ENCODE measurements at places on chromosomes 1 and 21.

DNA sequence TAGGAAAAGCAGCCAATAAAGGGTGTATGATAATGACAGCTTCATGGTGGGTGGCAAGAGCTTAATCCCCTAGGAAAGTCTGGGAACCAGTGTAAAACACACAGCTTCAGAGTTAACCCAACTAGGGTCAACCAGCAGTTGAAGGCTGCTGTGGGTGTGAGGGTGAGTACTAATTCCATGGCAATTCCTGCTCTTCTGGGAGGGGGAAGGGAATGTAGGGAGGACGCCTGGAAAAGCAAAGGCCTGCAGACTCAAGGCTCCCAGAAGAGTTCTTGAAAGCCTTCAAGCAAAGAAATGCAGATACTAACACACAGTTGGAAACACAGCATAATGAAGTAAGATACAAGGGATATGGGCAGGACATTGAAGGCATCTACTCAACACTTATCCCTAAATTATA, 28.1 kb downstream of the TTLL7 start:
- DNase-seq: no peak

DNA sequence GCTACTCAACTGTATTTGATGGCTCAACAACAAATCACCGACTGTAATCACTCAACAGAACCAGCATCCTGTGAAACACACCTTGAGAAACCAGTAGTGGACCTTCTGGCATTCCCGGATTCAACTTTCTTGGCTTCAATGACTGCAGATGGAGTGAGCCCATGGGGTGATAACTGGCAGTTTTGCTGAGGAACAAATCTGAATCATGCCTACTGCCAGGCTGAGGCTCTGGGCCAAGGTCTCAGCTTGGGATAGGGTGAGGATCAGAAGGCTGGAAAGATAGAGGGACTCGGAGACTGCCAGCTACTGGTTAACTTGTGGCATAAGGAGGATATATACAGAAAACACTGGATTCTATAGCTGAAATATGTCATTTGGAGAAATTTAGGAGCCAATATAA, 63.5 kb upstream of the DIRAS3 start:
- no peak for DNase-seq

DNA sequence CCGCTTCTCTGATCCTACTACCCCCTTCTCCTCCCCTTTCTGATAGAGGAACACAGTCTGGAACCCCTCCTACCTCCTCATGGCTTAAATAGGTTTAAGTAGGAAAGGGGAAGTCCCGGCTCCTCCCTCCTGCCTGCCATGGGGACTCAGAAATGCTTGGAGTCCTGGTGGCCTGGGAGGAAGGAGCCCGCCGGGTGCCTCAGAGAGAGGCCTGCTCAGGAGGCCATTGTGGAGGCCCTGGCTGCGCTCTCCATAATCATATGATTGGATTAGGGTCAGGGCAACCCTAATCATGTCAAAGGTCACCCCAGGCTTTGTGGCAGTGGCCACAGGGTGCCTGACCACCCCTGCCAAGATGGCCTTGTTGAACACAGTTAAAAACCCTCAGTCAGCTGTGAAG, 29.0 kb downstream of the WNT3A start:
- DNase-seq: no peak

DNA sequence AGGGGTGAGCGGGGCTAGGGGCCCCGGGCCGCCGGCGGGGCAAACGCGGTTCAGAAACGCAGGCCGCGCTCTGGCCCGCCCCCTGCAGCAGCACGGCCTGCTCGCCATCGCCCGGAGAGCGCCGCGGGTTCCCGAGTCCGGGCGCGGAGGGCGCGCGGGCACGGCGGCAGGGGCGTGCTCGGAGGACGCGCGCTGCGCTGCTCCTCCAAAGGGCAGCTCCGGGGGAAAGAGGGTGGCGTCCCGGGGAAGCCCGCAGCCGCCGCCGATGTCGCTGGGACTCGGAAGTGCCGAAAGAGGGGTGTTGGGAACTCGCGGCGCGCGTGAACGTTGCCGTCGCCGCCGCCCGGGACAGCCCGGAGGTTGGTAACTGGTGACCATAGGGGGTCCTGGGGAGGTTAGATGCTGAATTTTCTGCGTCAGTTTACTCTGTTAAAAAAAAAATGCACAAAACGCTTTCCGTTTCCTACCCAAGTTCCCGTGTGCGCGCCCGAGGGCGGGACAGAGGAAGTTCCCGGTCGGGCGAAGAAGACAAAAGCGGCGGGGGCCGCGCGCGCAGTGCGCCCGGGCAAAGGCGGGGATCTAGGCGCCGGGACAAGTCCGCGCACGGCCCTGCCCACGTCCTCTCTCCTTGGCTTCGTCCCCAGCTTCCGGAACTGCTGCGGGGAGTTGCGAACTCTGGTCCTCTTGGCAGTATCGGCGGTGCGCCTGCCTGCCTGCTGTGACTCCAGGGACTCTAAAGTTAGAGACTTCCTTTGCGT, at the start of gene HHAT:
TSS of gene HHAT (plus strand) at position 157 of the 758 bp plus-strand sequence. CDS start 20,074 bp downstream, outside the sequence.
- no peak for DNase-seq

DNA sequence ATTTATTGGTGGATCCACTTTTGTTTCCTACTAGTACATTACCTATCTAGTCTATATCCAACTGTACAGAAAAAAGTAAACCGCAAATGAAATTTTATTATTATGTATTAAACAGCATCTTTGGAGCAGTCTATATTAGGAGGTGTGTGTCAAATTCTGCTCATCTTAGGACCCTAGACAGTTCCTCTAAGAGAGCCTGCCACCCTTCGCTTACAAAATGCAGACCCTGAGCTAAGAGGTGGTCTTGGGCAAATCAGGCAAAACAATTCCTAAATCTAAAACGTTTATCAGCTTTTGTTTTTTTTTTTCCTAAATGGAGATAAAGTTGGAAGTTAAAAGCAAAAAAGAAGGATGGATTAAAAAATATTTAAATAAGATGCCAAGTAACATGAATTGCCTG, 85.3 kb downstream of the PBX1 start:
- no peak for DNase-seq

DNA sequence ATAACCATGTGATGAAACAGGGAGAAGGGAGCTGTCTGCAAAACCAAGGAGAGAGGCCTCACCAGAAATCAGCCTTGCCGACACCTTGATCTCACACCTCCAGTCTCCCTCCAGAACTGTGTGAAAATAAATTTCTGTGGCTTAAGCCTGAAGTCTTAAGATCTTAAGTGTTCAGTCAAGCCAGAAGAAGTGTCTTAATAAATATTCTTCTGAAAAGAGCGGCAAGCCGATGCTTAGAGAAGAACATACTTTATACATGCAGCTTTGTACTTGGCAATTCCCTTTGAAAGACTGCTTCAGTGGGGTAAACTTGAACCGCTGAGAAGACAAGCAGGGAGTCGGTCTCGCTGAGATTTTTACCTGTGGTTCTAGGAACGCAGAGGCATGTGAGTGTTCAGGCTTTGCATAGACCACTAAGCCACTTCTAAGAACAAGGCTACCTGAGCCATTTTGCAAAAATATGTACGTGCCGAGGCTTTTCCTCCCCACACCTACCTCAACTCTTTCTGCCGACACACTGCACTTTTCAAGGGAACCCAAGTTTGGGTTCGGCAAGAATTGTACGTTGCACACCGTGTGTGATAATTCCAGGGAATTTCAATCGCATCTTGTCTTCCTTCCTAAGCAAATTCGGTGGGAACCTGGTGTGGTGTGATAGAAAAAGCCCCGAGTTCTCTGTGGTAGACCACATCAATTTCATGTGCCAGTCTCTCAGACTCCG, 3.4 kb downstream of the RUNX1 start:
- DNase-seq: no peak

DNA sequence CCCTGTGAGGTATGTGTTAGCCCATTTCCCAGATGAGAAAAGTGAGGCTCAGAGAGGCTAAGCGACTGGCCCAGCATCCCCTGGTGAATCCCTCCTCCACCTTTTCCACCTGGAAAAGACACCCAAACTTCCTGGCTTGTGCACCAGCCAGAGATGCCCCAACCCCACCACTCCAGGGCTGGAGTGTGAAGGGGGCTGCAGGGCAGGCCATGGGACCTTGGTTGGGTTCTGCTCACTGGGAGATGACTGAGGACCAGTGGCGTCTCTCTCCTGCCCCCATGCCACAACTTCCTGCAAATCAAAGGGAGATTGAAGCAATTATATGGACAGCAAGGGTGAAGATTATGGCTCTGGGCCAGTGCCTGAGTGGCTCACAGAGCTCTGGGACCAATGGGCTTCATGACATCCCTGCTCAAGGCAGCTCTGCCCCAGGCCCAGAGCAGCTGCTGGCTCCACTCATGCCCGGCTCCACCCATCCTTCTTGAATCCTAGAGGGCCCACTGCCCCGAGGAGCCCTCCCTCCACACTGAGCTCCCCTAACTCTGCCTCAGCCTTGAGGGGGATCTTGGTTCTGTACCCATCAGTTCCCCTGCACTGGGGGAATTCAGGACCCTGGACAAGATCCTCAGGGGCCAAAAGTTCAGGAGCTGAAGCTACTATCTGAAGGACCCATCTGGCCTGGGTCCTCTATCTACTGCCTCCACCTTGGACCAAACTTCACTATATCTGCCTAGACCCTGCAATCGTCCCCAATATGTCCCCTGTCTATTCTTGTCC, 416.9 kb downstream of the PTPRU start:
- no peak for DNase-seq

DNA sequence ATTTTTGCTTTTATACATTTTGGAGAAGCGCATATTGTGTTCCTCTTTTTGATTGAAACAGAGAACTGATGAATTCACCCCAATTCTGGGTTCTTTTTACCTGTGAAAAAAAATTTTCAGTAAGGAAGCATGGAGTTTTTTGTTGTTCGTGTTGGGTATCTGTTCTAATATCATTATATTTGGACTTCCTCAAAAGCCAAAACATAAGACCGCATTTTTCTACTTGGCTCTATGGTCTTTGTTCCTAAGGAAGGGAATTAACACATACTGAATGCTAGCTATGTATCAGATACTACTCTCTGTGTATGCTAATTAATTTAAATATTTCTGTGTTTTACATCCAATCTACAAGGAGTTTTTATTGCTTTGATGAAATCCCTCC, 12.9 kb downstream of the EPB41 start:
- no peak for DNase-seq

DNA sequence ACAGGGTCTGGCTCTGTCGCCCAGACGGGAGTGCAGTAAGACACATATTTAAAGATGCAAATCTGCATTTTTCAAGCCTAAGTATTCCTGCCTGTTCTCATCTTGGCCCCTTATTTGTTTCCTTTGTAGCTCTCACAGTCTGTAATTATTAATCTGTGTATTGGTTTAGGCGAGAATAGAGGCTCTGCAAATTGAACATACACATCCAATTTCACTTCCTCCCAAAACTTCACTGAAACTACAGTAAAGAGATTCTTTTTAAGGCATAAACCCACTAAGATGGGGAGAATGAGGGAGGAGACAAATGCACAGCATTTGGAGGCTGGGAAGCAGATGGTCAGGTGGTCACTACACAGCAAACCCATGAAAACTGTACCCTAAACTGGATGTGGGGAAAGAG, 21.0 kb downstream of the HMGN2 start:
- no peak for DNase-seq

GRCh38 chr1:193437785-193438184, 251.4 kb upstream of the B3GALT2 start:
- DNase-seq: no peak

DNA sequence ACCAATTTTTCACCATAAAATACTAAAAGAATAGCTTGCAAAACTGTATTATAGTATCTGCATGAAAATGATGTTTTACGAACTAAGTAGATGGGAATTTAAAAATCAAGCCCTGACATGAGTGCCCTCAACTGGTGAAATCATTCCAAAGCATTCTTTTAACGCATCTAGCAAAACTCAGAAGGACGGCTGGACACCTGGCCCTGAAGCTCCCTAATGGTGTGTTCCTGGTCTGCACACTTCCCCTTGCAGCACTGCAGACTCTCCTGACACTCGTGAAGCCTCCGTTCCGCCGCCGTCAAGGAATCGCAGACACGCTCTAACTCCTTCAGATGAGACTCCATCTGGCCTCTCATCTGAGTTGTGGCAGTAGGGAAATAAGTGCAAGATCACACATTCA, 39.9 kb downstream of the ODF2L start:
- no peak for DNase-seq

- DNase-seq: no peak
Observed at GRCh38 chr1:150021191-150021694, 10.7 kb upstream of the OTUD7B start.

GRCh38 chr1:11450310-11450709, 28.6 kb upstream of the DISP3 start:
- DNase-seq: no peak

GRCh38 chr1:110565565-110565964, 40.6 kb downstream of the KCNA2 start:
- DNase-seq: no peak

DNA sequence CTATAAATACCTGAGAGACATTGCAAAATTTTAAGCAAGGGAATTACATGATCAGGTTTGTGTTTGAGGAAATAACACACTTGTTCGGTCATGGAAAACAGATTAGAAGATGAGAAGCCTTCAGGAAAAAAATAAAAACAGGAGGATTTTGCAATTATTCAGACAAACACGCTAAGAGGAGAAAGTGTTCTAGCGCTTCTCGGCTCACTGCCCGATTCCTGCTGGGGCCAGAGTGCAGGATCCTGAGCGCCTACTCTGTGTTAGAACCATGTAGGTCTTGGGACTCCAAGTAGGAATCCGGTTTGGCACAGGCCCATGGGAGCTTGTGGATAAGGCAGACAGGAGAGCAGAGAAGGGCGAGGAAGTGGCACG, 8.1 kb upstream of the PRELP start:
- DNase-seq: no peak

- DNase-seq: no peak
Observed at GRCh38 chr1:2633936-2634491, 1.2 kb upstream of the MMEL1 start.

GRCh38 chr21:27157097-27157496, 190.2 kb upstream of the ADAMTS5 start:
- DNase-seq: no peak

- no peak for DNase-seq
Observed at GRCh38 chr1:67250051-67250653, 57.5 kb upstream of the IL12RB2 start.

DNA sequence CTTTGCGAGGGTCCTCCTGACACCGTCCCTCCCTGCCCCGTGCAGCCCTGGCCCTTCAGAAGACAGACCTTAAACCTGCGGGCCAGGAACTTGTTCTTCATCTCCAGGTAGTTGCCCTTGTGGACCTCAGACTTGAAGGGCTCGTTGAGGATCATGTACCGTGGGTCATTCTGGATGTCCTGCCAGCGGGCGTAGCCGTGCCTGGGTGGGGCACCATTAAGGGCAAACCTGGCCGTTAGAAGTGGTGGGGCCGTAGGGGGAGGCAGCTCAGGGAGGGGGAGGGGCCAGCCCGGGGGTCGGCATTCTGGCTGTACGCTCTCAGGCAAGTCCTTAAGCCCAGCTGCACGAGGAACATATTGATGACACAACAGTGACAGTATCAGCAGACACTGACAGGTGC, 64.6 kb downstream of the KCNAB2 start:
- DNase-seq: no peak

DNA sequence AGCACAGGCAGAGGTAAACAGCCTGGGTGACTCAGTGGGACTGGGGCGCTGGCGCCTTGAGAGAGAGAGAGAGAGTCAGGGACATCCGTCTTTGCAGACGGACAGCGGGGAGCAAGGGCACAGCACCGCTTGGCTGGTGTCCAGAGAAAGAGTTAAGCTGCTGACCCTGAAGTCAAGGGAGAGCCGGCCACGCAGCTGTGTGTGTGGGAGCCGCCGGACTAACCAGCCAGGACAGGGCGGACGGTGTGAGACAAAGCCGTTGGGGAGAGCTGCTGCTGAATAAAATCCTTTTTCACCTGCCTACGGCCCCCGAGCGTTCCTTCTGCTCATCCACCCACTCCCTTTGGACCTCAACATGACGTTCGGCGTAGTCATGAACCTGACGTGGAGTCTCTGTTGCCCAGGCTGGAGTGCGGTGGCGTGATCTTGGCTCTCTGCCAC, 14.5 kb downstream of the CFAP74 start:
- no peak for DNase-seq
